D341Med (cell line): ENCODE measurements at places on chromosomes 7 and 10.

DNA sequence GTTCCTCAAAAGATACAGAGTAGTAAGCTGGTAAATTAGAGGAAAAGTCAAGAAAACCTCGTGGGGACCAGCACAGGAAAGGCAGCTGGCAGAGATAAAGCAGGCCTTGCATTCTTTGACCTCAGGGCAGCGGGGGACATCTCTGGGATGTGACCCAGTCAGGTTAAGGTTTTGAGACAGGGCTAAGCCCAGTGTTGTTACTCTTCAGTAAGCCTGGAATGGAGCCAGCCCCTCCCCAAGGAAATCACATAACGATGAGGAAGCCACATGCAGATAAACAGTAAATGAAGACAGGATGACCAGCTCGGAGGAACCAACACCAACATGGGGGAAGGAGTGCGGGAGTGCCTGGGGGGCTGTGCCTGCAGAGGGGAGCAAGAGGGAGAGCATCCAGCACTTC lies 99.6 kb downstream of the JAZF1 start:
- no peak for DNase-seq

DNA sequence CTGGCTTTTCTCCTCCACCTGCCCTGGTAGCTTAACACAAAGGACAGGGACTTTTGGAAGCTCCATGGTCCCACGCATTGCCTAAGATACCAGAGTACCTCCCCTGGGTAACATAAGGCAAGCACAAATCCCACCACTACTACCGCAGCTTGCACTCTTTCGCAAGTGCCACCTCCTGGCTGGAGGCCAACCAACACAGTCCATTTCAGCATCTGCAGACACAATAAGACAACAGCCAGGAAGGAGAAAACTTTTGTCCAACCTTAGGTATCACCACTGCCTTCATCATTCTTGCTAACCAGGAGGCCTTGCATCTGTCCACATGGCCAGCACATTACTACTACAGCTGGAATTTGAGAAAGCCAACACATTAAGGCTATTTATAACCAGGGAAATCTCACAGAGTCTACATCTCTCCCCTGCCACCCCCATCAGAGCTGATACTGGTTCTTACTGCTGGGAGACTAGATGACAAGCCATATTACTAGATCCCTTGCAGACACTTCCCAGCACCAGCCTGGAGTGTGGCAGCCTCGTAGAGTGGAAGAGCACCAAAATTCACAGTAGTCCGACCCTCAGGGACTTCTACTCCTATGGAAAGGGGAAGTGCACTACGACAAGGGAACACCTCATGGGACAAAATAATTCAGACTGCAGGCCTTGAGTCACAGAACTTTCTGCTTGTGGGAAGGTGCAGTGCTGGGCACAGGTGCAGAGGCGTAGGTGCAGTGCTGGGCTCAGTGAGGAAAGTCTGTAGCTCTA lies 39.8 kb upstream of the CDK13 start:
- DNase-seq, result no peak

GRCh38 chr7:36167403-36168050 lies 14.5 kb downstream of the EEPD1 start:
- no peak for DNase-seq

DNA sequence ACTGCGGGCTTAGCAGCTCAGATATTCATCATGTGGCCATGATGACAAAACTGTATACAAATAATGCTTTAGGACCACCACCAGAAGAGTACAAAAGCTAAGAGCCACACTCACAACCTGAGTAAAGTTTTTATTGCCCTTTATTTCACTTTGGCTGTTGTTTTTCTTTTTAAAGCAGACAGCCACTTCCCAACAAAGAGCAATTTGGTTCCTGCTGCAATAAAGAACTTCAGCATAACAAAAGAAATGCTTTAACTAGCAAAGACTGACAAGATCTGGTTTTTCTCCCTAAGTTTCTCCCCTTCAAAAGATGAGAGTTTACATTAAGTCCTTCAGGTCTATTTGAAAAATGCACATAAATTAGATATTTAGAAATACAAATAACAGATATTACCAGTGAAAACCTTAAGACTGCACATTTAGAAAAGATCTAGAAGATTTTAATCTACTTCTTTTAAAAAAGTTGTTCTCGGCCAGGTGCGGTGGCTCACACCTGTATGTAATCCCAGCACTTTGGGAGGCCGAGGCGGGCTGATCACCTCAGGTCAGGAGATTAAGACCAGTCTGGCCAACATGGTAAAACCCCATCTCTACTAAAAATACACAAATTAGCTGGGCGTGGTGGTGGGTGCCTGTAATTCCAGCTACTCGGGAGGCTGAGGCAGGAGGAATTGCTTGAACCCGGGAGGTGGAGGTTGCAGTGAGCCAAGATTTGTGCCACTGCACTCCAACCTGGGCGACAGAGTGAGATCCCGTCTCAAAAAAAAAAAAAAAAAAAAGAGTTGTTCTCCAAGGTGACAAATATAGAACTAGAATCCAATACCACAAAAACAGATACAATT lies 59.4 kb downstream of the WAPL start:
- DNase-seq, result no peak

DNA sequence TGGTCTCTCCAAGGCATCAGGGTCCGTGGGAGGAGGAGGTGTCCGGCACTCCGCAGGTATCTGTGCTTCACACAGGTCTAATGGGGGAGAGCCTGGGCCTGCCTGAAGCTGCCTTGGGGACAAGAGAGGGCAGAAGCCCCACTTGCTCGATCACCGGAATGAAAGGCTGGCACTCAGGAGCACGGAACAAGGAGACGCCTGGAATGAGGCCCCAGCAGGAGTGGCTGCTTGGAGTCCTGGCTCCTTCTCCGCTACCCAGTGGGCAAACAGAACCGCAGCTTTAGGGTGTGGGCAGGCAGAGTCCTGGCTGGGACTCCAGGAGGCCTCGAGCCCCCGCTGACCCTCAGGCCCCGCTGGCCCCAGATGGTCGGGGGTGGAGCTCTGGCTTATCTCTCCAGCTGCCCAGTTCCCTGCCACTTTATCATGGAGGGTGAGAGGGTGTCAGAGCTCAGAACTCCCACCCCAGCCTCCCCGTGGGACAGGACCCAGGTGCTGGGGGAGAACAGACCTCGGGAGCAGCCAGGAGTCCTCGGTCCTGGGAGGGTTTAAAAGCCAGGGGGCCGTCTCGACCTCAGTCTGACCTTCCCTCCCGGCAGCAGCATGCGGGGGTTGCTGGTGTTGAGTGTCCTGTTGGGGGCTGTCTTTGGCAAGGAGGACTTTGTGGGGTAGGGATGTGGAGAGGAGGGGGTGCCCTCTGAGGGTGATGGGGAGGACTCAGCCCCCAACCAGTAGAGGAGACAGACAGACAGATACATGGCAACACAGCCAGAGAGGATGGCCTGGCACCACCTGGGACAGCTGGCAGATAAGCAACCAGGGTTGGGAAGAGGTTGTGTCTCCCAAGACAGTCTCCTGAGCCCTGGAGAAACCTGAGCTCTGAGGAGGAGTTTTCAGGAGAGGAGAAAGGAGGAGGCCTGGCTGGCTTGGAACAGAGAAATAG lies at the start of gene CPA1:
CPA1 (plus strand) TSS at position 574 of the 940 bp plus-strand sequence; CDS start at position 601, 27 bp downstream.
- DNase-seq, result no peak

GRCh38 chr7:131384286-131384635 lies 56.6 kb downstream of the MKLN1 start:
- no peak for DNase-seq

GRCh38 chr7:111162692-111163091 lies 71.8 kb downstream of the LRRN3 start:
- DNase-seq, result no peak

DNA sequence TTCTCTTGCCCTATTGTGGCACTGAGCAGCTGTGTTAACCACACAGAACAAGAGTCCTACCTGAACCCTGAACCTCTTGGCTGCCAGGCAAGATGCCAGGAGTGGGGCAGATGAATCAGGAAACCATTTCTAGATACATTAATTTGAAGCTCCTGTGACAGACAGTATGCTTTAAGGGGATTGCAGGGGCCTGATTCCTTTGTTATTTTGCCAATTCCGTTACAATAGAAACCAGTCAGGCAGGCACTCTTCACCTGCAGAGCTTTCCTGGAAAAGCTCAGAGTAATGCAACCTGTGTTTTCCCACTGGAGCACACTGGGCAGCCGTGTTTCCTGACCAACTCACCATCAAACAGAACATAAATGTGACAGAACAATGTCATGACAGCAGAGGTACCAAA lies 233.1 kb downstream of the BMPER start:
- no peak for DNase-seq

- DNase-seq, result no peak
Observed at GRCh38 chr10:77283326-77283725, 354.3 kb downstream of the KCNMA1 start.

GRCh38 chr10:14180911-14181566 lies 149.7 kb downstream of the FRMD4A start:
- DNase-seq, result no peak

GRCh38 chr10:116848944-116849247 lies 403 bp upstream of the ENO4 start:
- DNase-seq, result peak; percentile 37

DNA sequence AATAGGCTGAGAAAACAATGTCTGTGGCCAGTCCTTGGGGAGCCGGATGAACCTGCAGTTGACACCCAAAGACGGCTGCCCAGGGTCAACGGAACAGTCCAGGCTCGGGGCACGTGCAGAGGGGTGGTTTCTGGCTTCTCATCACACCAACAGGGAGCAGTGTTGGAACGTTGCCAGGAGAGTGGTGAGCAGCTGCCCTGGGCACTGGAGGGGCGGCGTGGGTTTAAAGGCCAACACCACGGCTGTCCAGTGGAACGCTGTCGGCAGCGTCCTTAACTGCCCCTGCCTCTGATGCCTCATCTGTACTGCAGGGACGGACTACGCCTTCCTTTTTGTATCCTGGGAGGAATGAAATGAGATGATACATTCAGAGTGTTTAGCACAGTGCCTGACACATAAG lies 19.8 kb downstream of the JCAD start:
- DNase-seq, result no peak

DNA sequence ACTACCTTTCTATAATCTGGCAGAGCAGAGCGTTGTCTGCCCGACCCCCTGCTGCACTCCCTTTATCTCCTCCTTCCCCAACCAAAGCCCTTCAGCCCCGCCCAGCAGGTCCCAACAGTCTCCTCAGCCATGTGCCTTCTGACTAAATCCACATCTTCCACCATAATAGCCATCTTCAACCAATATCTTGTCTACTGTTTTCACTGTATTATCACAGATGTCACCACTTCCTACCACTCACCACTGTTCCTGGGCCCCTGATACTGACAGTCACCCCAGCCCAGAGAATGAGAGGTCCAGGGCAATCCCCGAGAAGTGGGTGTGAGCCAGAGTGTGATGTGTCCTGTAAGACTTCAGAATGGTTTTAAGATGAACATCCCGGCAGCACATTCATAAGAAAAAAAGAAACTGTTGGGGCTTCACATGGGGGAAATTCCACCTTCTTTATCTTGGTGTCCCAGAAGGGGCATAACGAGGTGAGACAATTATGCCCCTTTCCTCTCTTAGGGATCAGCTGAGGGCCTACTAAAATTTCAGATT lies 25.3 kb downstream of the CCDC6 start:
- DNase-seq, result no peak

GRCh38 chr7:68148440-68148839 lies 1151.8 kb downstream of the TYW1 start:
- DNase-seq, result no peak

DNA sequence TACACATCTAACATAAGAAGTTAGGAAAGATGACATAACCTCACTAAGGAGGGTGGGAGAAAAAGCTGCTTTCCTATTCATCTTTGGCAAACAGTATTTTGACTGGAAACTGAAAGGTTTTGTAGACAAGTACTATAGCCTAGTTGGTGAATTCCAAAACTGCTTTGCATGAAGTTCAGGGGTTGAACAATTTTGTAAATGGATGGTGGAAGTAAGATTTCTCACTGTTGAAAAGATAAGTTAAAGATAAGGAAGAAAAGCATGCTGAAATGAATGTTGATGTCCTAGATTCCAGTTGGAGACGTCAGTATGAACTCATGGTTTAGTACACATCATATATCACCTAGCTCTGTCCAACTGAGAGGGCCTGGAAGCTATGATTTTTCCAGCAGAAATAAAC lies 159.1 kb upstream of the FEZF1 start:
- no peak for DNase-seq

- DNase-seq, result no peak
Observed at GRCh38 chr7:142161921-142162320, 50.4 kb downstream of the MGAM2 start.

DNA sequence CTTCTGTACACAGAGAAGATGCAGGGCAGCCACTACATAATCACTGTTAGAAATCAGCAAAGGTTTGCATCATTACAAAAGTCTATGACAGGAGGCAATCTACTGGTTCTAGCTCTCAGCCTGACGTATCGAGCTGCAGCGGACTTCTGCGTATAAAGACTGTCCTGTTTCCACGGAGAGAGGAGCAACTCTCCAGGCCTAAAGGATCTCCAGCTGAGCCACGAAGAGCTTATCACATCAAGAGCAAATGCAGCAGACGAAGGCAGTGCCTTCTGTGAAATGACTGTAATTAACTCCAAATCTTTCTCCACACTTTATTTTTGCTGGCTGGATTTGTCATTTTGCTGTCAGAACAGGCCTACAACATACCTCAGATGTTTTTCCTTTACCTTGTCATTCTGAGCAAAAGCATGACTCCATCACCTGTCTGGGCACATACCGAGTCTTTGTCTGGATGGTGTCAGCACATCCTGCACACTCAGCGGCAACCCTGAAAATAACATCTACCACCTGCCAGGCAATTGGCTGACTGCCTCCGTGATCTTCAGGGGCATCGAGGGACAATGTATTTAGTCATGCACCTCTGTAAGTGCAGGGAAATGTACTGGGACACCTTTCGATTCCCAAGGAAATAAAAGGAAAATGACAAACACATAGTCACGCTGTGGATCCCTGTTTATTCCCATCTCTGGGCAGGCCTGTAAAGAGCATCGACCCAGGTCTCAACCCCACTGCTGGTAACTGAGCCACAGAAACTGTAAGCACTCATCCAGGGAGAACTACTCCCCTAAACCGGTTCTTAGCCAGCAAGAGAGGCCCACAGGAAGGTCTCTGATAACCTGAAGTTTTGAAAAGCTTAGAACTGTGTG lies 26.3 kb upstream of the SH3PXD2A start:
- DNase-seq, result no peak

DNA sequence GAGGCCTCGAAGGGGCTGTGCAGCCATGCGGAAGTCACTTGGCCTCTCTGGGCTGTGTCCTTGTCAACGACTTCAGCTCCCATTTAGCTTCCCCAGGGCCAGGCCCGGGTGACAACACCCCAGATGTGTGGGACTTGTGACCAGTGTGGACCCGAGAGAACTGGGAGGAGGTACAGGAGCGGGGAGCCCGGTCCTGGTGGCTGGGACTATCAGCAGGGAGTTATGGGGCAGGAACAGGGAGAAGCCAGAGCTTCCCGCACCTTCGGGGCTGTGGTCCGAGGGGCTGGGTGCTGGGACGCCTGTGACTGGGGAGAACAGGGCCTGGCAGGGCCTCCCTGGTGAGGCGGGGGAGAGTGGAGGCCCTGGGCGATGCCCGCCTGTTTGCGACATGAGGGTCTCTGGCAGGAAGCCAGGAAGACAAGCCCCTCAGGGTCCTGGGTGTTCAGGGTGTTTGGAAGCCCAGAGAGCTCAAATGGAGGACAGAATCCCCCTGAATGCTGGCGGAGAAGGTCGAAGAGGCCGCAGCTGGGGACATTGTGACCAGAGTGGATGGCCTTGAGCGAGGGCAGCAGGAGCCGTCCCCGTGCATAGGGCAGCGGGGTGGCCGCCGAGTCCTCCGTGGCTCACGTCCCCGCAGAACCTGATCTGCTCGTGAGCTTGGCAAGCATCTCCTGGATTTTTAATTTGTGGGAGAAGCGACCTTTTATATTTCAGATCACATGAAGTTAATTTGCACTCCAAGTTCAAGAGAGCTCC lies 30.0 kb upstream of the PSMG3 start:
- DNase-seq, result peak; percentile 26

- DNase-seq, result no peak
Observed at GRCh38 chr7:105799006-105799405, 77.4 kb downstream of the ATXN7L1 start.

- no peak for DNase-seq
Observed at GRCh38 chr7:20199015-20199737, 18.0 kb downstream of the MACC1 start.
